ENCODE measurements at places on chromosomes 1 and 21.
A peak's percentile ranks its signal among the peaks of the same experiment; 100 is the strongest.

DNA sequence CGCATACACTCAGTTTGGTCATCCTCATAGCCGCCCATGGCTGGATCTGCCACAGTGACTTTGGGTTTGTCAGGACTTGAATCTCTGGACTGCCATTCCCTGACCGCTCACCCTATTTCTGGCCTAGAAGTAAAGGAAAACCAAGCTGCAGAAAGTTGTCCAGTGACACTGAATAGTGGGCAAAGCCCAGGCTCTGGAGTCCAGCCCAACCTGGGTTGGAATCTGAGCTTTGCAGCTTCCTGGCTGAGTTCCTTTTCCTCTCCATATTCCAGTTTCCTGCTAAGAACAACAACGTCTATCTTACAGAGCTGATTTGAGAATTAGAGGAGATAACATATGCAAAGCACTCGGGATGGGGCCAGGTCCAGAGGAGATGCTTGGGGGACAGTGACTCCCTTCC, 15.6 kb upstream of the EIF4G3 start:
- DNase-seq = no peak

- DNase-seq = no peak
Observed at GRCh38 chr1:228958121-228958520, 222.8 kb downstream of the RHOU start.

GRCh38 chr21:37219761-37220432, 47.2 kb downstream of the VPS26C start:
- no peak for DNase-seq

DNA sequence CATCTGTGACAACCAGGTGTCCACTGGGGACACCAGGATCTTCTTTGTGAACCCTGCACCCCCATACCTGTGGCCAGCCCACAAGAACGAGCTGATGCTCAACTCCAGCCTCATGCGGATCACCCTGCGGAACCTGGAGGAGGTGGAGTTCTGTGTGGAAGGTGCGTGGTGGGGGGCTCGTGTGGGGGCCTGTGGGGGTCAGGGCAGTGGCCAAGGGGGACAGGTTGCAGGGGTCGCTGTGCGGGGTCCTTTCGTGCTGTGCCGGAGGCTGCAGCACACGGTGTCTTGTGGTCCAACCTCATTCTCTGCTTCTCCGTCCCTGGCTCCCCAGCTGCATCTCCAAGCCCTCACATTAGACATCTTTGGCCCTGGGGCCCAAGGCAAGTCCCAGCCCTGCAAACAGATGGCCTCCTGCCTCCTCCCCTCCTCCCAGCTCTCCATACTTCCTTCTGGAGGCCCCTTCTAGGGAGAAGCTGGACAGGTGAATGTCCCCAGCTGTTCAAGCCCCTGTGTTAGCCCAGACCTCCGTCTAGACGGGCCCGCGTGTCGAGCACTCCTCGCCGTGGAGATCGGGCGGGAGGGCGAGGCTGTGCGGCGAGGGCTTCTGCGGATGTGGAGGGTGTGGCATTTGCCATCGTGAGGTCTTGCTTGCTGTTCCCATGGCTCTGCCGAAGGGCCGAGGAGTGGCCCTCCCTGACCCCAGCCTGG, 2.5 kb downstream of the AGRN start:
- no peak for DNase-seq

GRCh38 chr1:31715087-31715872, 11.5 kb upstream of the COL16A1 start:
- DNase-seq = peak; percentile 10

DNA sequence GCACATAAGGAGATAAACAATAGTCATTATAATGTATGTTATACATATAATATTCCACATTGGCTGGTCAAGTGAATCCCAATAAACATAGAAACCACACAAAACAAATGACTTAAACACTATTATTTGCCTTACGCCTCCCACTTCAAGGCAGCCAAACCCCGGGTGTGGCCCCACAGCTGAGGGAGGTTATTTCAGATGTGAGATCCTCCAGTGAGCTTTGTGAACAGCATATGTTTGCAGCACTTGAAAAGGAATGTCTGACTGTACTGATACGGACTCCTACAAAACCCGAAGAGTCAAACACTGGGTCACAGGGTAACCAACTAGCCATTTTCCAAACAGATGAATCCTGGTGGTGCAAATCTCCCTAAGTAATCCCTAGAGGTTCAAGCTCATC, 27.1 kb upstream of the DISP1 start:
- no peak for DNase-seq

DNA sequence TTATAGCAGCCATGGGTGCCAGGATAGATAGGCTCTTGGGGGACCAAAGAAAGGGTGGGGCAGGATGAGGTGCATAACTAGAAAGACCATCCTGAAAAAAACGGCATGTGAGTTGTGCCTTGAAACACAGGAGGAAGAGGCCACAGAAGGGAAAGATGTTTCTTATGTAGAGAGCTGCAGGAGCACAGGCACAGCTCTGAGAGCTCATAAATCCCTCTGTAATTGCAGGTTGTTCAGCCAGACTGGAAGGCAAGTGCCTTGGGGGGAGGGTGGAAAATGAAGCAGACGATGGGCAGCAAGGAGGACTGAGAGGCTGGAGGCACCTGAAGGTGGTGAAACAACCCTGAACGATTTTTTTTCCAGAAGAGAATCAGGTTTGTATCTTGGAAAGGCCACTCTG, 170.7 kb downstream of the NR5A2 start:
- DNase-seq = no peak

- DNase-seq = peak; percentile 22
Observed at GRCh38 chr1:24929398-24930259, 447 bp downstream of the RUNX3 start.

DNA sequence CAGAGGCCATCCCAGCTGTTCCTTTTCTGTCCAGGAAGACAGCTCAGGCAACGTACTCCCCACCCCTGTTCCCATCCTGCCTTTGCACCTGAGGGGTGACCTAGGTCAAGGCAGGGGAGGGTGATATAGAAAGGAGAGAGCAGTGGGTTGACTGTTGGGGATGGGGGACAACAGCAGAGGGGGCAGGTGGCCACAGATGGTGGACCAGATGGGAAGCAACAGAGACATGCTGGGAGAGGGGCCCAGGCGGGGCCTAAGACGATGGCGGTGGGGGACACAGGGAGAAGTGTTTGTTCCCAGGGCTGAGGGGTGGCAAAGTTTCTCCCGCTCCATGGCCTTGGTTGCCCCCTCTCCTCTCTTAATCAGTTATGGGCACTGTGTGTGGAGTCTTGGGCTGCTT, 6.3 kb downstream of the CELSR2 start:
- DNase-seq = no peak

DNA sequence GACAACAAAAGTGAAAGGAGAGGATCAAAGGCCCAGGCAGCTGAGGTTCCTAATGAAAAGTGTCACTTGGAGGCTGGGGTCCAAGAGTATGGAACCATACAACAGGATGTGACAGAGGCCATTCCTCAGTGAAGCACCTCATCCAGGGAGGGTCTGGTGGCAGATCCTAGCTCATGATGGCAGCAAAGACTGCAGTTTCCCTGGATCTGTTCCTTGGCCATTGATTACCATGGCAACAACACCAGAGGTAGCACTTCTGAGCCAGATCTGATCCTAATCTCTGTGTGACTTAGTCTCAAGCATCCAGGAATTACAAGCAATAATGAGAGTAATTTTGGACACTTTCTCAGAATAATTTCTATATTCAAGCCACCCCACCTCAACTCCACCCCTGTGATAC, 12.9 kb downstream of the FAM177B start:
- DNase-seq = no peak

DNA sequence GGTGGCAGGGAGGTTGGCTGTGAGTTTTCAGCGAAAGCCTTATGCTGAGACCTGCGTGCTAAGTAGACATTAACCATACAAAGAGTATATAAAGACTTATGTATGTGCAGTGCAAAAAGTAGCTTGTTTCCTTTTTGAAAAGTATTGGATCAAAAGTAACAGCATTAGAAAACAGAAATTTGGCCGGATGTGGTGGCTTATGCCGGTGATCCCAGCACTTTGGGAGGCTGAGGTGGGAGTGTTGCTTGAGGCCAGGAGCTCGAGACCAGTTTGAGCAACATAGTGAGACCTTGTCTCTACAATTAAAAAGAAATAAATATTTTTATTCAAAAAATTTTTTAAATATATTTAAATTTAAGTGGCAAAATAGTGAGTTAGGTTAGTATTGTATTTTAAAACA, 2.2 kb downstream of the RPAP2 start:
- DNase-seq = no peak

GRCh38 chr1:29749024-29749945, 513.0 kb downstream of the PTPRU start:
- DNase-seq = no peak

DNA sequence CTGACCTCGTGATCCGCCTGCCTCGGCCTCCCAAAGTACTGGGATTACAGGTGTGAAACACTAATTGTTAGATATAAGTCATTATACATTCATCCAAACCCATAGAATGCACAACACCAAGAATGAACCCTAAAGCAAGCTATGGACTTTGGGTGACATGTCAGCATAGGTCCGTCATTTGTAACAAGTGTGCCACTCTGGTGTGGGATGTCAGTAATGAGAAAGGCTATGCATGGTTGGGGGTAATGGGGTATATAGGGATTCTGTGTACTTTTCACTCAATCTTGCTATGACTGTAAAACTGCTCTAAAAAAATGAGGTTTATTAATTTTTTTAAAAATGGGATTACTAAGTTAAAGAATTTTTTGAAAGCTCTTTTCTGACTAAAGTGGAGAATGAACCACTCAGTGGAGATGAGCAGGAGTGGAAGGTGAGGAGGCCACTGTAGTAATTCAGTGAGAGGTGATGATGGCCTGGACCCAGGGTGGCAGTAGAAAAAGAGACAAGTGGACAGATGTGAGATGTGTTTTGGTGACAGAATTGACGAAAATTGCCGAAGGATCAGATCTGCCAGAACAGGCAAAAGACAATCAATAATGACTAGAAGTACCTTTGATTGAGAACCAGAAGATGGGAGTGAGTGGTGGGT, 21.3 kb upstream of the S1PR1 start:
- DNase-seq = no peak

- DNase-seq = no peak
Observed at GRCh38 chr1:162272419-162272818, 104.2 kb downstream of the SPATA46 start.

GRCh38 chr21:34745557-34746255, 76.9 kb downstream of the CLIC6 start:
- DNase-seq = peak; percentile 22

- no peak for DNase-seq
Observed at GRCh38 chr1:27318136-27318535, 3.8 kb upstream of the TMEM222 start.

DNA sequence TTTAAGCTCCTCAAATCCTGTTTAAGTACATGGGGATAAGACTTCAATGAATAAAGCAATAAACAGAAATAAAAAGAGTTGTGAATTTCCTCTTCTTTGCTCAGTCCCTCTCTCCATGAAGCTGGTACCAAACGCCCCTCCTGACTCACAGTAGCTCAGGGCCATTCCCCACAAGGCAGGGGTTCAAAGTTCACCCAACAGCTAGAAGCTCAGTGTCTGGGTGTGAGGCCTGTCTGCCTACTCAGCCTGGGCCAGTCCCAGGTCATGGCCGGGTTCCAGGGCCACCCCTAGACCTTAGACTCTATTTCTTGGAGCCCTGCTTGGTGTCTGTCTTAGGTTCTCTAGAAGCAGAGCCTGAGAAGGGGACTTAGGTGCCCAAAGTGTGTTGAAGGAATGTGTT, 251.5 kb downstream of the GRIK3 start:
- DNase-seq = no peak

GRCh38 chr1:91751275-91751674, 134.7 kb downstream of the TGFBR3 start:
- DNase-seq = no peak

GRCh38 chr1:3461934-3462275, 7.4 kb downstream of the ARHGEF16 start:
- DNase-seq = no peak

DNA sequence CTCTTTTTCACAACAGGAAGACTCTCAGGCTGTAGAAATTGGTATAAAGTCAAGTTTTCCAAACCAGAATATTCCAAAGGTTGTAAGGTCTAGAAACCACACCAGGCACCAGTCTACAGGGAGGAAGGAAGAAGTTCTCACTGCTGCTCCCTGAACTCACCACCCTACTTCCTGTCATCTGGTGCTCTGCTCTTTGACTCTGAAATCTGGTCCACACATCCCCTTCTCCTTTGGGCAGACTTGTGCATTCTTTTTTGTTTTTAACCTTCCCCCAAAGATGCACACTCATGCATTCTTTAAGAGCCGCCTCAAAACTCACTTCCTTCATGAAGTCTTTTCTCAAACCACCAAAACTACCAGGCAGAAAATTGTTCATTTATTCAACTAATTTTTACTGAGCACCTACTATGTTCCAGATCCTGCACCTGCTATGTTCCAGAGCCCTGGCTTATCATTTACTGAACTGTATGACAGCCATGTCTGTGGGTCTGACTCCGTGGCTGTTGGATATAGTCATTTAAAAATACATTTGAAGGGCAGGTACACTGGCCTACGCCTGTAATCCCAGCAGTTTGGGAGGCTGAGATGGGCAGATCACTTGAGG, 30.1 kb upstream of the EPS15 start:
- DNase-seq = no peak

GRCh38 chr1:145805057-145805456, 18.8 kb downstream of the RNF115 start:
- no peak for DNase-seq

- DNase-seq = no peak
Observed at GRCh38 chr1:101884621-101885020, 112.1 kb downstream of the OLFM3 start.

DNA sequence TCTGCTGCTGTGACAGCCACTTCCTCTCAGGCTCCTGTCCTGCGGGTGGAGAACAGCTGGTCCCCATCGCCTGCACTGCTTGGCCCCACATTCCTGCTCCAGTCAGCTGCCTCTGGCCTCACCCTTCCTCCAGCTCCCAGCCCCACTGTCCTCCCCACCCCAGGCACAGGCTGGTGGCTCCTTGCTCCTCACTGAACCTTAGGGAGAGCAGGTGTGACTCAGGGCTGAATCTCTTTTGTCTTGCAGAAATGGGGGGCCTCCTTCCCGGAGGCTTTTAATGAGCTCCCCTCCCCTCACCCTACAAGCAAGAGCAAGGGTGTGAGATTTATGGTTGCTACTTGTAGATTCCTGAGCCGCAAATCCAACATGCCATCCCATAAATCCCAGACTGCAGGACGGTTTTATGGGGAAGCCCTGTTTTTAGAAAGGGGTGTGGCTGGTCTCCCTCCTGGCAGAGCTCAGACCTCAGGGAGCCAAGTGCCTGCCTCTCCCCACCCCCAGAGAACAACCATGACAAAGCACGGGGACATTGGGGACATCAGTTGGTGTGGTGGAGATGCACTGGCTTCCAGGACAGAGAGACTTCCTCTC, 15.2 kb downstream of the CDK18 start:
- DNase-seq = no peak
